Central memory CD4-positive, alpha-beta T cell (primary cell): ENCODE measurements at places on chromosomes 1 and 21.

- DNase-seq: no peak
Observed at GRCh38 chr1:225940385-225941151, 452 bp downstream of the LEFTY2 start.

DNA sequence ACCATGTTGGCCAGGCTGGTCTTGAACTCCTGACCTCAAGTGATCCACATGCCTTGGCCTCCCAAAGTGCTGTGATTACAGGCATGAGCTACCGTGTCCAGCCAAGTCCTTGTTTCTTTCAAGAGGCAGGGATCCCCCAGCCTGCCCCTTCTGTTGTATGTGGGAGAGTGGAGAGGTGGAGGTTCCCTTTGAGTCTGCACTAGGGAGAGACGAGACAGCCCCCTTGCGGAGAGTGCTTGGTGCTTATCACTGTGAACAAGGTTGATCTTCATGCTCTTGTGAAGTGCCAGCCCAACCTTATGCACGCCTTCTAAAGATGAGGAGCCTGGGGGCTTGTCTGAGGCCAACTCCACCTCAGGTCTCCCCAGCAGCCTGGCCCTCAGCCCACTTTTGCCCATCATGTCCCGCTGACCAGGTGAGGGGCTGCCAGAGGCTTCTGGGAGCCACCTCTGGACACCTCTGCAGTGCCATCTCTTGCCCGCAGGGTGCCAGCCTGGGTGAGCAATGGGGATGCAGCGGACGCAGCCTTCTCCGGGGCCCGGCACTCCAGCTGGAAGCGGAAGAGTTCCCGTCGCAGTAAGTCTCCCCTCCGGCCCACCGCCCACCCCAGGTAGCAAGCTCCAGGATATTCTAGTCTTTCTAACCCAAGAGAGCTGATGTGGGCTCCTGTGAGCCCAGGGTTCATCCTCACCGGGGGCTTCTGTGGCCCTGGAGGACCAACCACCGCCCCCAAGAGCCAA, 62.3 kb downstream of the ARHGEF10L start:
- no peak for DNase-seq

DNA sequence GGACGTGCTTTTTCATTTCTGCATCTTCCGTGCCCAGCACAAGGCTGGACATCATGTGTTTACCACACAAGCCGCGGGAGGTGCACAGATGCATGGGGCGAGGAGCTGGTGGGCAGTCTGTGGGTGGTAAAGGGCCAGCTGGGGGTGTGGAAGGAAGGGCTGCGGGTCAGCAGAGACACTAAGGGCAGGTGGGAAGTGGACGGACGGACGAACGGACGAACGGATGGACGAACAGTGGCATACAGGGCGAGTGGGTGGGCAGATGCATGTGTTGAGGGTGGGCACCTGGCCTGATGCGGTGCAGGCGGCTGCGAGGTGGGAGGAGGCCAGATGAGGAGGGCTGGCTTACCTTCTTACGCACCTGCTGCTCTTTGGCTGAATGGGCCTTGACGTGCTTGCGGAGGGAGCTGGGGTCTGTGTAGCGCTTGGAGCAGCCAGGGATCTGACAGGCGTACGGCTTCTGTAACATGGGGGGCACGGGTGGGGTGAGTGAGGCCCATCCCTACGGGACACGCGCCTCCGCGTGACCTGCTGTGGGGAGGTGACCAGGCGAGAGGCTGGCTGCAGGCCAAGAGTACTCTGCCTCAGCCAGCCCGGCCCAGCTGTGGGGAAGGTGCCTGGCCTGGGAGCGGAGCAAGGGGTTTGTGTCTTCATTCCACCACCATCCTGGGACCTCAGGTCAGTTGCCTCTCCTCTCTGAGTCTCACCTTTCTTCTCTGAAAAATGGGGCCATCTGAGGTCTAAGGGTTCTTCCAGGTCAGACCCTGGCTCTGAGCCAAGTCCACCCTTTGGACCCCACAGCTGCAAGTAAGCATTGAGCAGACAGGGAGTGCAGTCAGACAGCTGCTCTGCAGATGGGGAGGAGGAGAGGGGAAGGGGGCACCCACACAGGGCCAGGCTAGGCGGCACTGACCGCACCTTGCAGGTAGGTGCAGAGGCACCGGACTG, 65.5 kb downstream of the DMRTB1 start:
- no peak for DNase-seq

- no peak for DNase-seq
Observed at GRCh38 chr1:42851960-42852607, 5.7 kb downstream of the ZNF691 start.

GRCh38 chr1:67060811-67061218, 6.9 kb upstream of the SLC35D1 start:
- no peak for DNase-seq

DNA sequence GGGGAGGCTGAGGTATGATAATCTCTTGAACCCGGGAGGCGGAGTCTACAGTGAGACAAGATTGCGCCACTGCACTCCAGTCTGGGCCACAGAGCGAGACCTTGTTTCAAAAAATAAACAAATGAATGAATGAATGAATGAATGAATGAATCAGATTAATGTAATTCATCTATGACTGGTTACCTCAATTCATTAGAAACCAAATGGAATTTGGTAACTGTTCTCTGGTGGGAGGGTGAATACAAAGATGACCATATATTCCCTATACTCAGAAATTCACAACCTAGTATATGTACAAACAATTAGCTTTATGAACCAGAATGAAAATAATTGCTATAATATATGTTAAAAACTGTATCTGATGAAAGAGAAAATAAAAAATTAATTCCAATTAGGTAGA, 80.9 kb downstream of the FAF1 start:
- no peak for DNase-seq

- DNase-seq: no peak
Observed at GRCh38 chr1:86778569-86779239, 74.3 kb downstream of the SH3GLB1 start.

DNA sequence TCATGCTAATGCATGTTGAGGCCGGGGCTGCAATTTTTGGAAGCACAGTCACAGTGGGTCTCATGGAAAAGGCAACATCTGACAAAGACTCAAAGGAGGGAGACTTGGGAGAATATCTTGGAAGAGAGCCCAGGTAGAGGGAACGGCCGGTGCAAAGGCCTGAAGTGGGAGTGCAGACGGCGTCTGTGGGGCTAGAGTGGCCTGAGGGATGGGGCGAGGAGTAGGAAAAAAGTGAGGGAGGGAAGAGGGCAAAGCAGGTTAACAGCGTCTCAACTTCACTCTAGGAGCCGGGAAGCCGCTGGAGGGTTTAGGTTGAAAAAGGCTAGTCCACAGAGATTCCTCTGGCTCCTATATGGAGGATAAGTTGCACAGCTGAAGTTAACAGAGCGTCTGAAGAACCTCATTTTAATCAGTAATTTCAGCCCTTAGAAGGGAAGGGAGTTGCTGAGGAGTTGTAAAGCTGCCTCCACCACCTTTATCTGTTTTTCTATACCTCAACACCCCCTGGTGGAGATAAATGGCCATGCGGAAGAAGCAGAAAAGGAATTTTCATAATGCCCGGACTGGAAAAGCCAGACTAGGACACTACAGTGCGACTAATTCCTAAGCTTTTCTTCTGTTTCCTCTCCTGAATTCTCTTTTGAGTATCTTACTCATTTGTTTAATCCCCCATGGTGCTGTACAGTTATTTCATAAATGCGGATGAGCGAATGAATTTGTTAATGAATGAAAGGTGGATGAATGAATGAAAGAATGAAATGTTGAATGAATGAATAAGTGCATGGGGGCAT, 78.7 kb upstream of the ZNF281 start:
- DNase-seq: peak; percentile 43

DNA sequence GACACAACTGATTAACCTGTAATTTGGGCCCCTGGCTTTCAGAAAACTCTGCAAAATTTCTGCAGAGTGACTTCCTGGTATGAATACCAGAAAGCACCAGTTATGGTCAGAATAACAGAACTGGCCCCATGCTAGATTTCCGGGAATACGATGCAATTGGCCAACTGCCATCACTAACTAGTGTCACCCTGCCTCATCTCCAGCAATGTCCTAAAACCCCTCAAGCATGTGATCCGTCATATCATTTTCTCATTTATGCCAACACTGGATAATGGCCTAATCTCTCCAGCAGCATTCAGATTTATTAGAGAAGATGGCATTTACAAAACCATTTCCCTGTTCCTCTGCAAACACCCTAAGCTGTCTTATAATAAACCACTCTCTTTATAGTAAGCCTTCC, 15.4 kb downstream of the KAZN start:
- DNase-seq: no peak

GRCh38 chr1:244255426-244255965, 196.2 kb downstream of the ADSS2 start:
- no peak for DNase-seq

GRCh38 chr21:41250519-41250918, 66.1 kb upstream of the FAM3B start:
- no peak for DNase-seq

GRCh38 chr1:246121533-246121932, 385.5 kb downstream of the SMYD3 start:
- no peak for DNase-seq

GRCh38 chr1:206967096-206967849, 3.0 kb downstream of the FCAMR start:
- no peak for DNase-seq

DNA sequence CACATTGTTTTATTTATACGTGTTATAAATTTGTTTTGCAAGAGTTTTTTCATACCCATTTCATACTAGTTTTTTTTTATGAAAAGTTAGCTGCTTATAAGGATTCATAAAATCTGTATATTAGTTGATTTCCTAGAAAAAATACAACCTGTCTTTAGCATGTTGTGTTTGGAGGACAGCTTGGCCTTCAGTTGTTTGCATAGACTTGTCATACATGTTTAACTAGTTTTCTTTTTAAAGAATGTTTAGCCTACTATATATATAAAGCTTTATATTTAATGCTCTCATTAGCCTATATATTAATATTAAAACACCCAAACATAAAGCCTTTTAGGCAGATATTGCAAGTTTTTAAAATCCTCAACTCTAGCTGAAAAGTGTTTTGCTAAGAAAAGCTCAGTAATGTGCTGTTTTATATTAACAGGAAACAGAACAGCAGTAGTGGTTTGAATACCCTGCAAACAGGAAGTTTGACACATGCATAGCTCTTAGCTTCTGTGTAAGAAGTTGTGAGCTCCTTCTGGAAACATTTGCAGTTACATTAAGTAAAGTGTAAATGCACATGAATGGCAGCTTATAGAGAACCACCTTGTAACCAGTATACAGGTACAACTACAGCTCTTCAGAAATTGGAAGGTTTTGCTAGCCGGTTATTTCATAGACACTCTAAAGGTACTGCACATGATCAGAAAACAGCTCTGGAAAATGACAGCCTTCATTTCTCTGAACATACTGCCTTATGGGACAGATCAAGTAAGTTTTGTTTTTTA, at the start of gene PRKACB:
Gene PRKACB (plus strand): TSS at position 476 of the 770 bp plus-strand sequence. CDS start 91 bp downstream, at position 567.
- DNase-seq: peak; percentile 62

GRCh38 chr1:12757836-12758235, 11.8 kb downstream of the CFAP107 start:
- DNase-seq: no peak

- no peak for DNase-seq
Observed at GRCh38 chr1:221347706-221348105, 394.2 kb downstream of the DUSP10 start.

DNA sequence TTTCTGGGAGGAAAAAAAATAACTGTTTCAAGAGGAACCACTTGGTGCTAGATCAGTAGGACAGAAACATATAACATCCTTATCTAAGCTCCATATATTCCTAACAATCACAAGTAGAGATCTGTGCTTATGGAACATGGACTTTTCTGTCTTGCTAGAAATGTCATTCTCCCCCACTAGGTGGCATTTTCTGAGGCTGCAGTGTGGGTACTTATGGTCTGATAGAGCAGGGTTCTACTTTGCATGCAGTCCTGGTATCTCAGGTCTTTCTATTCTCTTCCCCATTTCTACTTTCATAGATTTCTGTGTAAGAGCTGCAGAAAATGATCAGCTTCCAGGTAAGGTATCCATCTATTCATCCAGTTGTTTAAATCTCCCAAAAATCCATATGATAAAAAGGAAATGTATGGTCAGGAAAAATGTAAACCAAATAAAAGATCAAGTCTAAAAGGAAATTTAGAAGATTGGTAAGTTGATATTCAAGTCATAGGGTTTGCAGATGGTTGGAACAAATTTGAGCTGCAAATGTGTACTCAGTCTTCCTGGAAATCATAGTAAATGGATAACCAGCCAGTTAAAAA, 1.5 kb downstream of the ZNF684 start:
- no peak for DNase-seq

GRCh38 chr1:157404614-157405013, 147.7 kb downstream of the FCRL5 start:
- no peak for DNase-seq

DNA sequence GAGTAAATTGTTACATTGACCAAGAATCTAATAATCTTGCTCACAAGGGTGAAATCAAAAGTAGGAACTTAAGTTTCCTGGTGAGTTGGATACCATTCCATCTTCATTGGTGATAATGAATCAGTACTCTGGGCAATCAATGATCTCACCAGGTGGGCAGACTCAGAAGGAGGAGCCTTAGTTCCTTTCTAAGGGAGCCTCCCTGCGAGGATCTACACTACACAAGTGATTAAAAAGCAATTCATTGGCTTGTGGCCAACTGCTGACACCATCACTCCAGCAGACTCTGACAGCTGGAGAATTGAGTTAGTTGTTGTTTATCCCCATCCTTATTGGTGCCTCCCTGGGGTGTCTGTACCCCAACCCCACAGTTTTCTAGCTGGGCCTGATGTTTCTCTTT, 84.1 kb upstream of the VANGL1 start:
- no peak for DNase-seq

- DNase-seq: no peak
Observed at GRCh38 chr21:42219606-42220137, 732 bp downstream of the ABCG1 start.

- DNase-seq: no peak
Observed at GRCh38 chr1:152497273-152497672, 13.3 kb upstream of the LCE5A start.

- DNase-seq: no peak
Observed at GRCh38 chr21:18000981-18001686, 182.0 kb upstream of the C21orf91 start.

GRCh38 chr1:101236516-101237228, at the start of gene S1PR1:
Gene S1PR1, plus strand, starts transcription at chr1:101237019. Its CDS starts 1,966 bp downstream, at chr1:101238985.
- peak; percentile 80 for DNase-seq

DNA sequence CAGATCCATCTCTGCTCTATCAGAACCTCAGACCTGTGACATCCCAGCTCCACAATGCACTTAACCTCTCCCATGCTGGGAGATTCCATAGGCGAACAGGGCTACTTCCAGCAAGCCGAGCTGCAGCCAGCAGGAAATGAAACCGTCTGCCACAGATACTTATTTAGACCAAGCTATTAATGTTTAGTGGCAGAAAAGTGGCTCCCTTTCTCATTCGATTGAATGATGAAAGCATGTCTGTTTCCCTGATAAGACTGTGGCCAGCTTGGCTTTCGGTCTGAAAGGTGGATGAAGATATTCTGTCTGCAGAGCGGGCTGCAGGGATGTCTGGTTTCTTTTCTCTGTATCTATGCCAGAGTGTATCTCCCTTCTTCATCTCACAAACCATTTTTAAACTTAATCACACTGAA, 146.4 kb downstream of the GREM2 start:
- DNase-seq: no peak

GRCh38 chr1:66416295-66416694, 117.7 kb upstream of the SGIP1 start:
- DNase-seq: no peak
